Activated naive CD4-positive, alpha-beta T cell (primary cell): ENCODE measurements at places on chromosomes 13 and 19.

- no peak for DNase-seq
Measured at GRCh38 chr13:64332048-64332447, 2898.1 kb downstream of the PCDH9 start.

DNA sequence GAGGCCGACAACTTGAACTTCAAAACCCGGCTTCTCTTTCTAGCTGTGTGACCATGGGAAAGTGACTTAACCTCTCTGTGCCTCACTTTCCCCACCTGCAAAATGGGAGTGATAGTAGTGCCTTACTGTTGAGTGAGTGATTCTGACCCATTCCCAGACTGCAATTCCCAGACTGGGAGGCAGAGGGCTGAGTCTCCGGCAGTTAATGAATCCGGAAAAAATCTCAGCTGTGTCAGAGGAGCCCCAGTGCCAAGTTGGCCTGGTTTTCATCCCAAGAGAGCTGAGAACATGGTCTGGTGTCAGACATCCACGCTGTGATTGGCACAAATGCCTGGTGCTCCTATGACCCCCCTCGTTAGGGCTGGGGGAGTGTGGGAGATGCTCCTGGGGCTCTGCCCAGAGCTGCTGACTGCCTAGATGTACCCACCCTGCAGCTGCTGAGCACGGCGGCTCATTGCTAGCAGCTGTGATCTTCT is 50.0 kb downstream of the PIN1 start:
- no peak for DNase-seq

DNA sequence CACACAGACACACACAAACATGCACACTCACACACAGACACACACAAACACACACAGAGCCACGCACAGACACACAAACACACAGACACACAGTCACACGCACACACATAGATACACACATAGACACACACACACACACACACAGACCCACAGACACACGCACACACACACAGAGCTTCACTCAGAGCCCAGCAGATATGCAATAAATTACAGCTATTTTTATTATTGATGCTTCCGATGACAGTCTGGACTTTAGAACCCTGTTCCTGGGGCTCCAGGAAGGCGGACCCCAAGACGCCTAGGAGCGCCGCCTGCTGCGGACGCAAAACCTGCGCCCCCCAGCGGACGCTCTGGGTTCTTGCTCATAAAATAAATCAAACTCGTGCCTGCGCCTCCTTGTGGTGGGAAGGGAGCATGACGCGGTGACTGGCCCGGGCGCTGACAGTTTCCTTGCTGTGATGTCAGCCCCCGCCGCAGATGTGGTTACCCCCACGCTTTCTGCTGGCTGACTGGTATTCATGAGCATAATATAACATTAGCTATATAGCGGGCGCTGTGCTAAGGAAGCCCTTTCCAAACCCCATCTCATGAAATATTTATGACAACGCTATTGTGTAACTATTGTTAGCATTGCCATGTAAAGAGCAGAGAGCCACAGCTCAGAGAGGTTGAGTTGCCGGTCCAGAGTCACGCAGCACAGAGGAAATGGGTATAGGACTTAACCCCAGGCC is 64.4 kb upstream of the TM9SF2 start:
- DNase-seq = peak; percentile 94

- DNase-seq = no peak
Measured at GRCh38 chr13:51241720-51242119, 19.5 kb downstream of the FAM124A start.

DNA sequence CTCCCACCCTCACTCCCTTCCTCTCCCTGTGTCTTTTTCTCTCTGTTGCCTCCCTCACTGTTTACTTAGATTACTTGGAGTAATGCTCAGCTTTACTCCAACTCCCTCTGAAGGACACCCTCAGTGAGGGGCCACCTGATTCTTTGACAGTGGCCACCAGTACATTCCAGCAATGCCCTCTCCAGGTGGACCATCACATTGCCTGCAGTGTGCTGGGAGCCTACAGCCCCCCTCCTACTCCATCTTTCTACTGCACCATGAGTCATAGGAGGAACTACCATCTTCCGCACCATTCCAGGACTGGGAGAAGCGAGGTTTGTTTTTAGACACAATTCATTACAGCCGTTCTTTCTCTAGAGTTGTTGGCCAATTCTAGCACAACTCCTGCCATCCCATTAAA is 96.6 kb upstream of the POSTN start:
- DNase-seq = no peak

- DNase-seq = no peak
Measured at GRCh38 chr13:48040896-48041295, 3.4 kb downstream of the NUDT15 start.
